ENCODE measurements at places on chromosomes 5 and 9. TPM values are rescaled to one million over a fixed set of nuclear protein-coding genes. Genes with fewer than 3 reads are reported as not detected.

TMEM215 gene
- not detected for total RNA-seq

IFNA13 gene
- total RNA-seq, result not detected

ARHGEF28 gene
- total RNA-seq, result 7.9 TPM

TICAM2 gene
- total RNA-seq, result 1.6 TPM

ATOSB gene
- total RNA-seq, result 22.4 TPM

PPP3R2 gene
- total RNA-seq, result not detected

KCNIP1 gene
- total RNA-seq, result 1.0 TPM

TAF11L9 gene
- total RNA-seq, result not detected

IFNB1 gene
- not detected for total RNA-seq

TMED9 gene
- 174 TPM for total RNA-seq

Measured in pericardium fibroblast (primary cell).